ENCODE measurements at places on chromosomes 6 and 20.

- no peak for DNase-seq
These were observed 65.7 kb upstream of the TNFRSF21 start for GRCh38 chr6:47375426-47375825.

DNA sequence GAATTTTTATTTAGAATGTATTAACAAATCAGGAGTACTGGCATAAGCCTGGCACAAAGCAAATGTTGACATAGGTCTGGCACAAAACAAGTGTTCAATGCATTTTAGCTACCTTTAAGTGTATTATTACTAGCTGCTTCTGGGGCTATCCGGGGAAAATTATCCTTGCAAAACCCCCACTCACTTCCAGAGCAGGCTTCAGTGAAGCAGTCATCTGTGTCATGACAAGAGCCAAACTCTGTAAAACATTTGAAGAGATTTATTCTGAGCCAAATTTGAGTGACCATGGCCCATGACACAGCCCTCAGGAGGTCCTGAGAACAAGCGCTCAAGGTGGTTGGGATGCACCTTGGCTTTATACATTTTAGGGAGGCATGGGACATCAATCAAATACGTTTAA, 6.4 kb upstream of the TRIM38 start:
- DNase-seq, result no peak

GRCh38 chr6:489762-490161, 98.2 kb downstream of the IRF4 start:
- DNase-seq, result no peak

DNA sequence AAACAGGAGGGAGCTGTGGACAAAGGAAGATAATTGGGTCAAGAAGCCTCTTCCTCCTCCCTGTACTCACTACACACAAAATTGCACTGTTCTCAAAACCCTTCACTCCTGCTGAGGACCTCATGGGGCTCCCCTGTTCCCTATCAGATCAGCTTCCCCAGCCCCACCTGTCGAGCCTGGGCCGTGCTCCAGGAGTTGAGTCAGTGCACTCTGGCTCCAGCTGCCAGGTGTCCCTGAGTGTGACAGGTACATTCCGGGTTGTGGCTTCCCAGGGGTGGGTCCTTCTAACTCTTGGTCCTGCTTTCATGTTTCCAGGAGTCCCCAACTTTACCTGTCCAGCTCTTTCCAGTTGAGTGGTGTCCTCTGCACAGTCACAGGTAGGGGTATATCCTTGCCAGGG, 8.4 kb downstream of the RAB5IF start:
- no peak for DNase-seq

DNA sequence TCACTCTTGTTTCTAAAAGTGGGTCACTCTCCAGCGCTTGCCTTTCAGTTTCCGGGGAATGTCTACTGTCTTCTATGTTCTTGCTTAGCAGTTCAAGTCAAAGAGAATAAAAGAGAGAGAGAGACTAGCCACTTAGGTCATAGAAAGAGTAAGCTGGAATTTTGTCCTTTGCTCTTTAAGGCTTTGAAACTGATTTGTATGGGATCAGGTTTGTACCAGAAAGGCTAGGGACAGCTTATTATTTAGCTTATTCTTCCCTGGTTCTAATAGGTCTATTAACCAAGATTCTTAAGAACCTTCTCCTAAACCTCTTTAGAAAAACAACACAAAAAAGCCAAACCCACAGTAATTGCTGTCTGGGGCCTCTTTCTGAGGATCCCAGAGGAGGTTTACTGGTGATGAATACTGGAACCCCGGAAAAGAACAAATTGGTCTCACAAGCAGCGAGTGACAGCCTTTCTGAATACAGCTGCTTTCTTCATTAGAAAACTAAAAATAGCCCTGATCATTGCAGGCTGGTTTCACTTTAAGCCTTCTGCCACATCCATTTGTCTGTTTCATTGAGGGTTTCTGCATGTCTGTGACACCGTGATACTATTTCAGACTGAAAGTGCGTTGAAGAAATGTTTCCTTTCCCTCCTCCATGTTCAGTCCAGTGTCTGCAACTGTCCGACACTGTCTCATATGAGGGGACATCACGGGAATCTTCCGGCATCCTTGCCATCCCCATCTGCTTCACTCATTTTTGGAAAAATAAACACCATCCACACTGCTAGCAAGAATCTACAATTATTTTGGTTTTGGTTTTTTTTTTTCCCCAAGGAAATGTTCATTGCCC, 75.1 kb upstream of the ATXN1 start:
- no peak for DNase-seq

- no peak for DNase-seq
These were observed 103.1 kb downstream of the DST start for GRCh38 chr6:56539527-56540105.

- DNase-seq, result no peak
These were observed 284.7 kb downstream of the ALDH8A1 start for GRCh38 chr6:134665029-134665723.

- DNase-seq, result no peak
These were observed 7.4 kb upstream of the SPDEF start for GRCh38 chr6:34563513-34563870.

GRCh38 chr6:7262746-7263518, 50.1 kb downstream of the SSR1 start:
- no peak for DNase-seq

- DNase-seq, result no peak
These were observed 1.4 kb upstream of the RBPJL start for GRCh38 chr20:45305262-45305661.

GRCh38 chr20:43542161-43542560, 16.7 kb upstream of the SGK2 start:
- no peak for DNase-seq

DNA sequence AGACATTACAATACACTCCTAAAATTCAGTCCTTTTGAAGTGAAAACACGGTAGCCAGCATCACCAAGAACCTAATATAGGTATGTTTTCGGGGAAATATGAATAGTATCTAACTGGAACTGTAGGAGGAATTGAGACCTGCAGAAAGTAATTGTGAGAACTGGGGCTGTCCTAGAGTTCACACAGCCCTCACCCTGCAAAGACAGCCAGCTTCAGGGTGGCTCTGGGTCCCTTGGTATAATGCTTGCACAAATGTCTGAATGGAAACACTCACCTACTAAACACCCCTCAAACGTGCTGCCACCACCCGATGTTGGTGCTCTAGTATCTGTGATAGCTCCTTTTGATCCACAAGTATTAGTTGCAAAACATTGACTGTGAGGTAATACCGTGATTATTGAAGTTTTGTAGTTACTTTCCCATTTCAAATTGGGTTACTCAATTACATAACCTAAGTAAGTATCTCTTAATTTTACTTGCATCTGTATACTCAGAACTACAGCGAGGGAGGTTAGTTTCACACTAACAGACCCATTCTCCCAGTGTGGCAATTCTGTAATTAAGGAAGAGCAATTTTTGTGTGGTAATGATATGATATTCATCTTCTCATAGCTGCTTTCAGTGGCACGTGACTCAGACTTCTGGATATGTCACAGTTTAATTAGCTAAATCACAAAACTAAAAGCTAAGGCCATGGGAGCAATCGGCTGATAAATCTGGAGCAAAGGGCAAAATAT, 129.5 kb downstream of the INSM1 start:
- DNase-seq, result no peak

DNA sequence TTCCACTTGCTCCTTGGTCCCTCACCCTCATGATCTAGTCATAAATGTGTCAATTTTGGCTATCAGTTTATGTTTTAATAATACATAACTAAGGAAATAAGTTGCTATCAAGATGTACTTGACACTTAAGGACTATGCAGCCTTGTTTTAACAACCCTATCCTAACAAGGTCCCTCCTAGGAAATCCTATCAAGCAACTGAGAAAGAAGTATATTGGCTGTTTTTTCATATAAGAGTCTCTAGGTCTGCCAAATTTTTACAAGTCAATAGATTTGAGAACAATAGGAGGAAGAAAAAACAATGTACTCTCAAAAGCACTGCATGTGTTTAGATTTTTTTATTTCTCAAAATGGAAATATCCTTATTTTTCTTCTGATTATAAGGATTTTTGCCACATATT, 14.7 kb downstream of the FILIP1 start:
- no peak for DNase-seq
